ENCODE measurements at places on chromosomes 16 and 17.

- DNase-seq = no peak
Measured at GRCh38 chr16:85331688-85332087, 219.4 kb upstream of the CIBAR2 start.

GRCh38 chr17:60506312-60506711 is 19.7 kb downstream of the APPBP2 start:
- DNase-seq = no peak

DNA sequence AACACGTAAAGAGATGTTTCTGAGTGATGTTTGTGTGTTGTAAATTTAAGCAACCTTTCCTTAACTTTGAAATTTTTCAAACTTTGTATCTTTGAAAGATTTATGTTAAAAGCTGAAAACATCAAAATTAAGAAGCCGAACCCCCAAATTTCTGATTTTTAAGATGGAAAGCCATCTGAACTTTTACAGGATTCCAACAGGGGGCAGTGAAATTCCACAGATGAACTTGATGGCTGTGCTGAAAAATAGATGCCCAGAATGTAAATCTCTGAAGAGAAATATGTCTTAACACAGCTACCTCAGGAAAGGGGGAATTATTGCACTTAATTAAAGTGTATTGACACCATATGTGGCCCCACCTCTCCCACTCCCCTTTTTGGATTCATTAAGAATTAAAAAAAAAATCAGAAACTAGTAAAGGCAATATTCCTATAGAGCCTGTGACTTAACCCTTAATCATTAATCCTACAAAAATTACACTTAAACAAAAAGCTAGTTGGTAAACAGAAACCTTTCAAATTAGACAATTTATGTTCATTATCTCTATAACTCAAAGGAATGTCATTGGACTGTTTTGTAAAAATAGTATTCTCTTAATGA is 597.9 kb downstream of the KCNJ2 start:
- peak; percentile 72 for DNase-seq

DNA sequence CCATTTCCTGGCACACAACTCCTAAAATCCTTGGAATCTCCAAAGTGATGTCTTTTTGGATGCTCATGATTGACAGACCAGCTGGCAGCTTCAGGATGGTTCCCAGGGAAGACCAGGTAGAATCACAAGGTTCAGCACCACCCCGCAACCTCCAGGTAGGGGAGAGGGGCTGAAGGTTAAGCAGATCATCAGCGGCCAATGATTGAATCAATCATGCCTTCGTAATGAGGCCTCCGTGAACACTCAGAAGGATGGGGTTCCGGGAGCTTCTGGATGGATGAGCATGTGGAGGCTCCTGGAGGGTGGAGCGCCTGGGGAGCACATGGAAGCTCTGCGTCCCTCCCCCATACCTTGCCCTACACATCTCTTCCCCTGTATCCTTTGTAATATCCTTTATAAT is 185.9 kb downstream of the SEC14L1 start:
- no peak for DNase-seq

- DNase-seq = no peak
Measured at GRCh38 chr16:5328546-5328945, 231.0 kb upstream of the EEF2KMT start.

- DNase-seq = peak; percentile 48
Measured at GRCh38 chr17:80261159-80261894, 675 bp downstream of the RNF213 start.

GRCh38 chr16:85018529-85019236 is 7.3 kb upstream of the ZDHHC7 start:
- DNase-seq = no peak

- DNase-seq = no peak
Measured at GRCh38 chr17:50057521-50057991, 1.6 kb downstream of the ITGA3 start.

DNA sequence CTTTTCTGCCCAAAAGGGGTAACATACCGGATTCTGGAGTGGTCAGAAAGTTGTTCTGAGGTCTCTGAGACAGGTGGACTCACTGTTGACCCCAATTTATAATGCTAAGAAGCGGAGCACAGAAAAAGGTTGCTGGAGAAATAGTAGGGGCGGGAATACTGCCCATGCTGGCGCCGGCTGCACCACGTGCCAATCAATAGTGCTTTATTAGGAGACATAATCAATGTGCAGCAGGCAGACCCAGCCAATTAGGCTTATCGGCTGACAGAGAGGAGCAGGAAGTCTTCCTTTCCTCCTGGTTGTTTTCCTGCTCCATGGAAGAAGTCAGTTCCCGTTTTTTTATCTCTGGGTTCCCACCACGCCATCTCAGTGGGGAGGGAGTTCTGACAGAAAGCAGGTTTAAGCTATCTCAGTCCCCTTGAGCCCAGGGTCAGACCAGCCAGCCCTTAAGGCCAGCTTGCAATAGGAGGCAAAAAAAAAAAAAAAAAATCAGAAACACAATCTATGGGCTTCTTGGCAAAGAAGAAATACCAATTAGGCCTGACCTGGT is 68.2 kb upstream of the IRX6 start:
- peak; percentile 11 for DNase-seq
